Activated CD8-positive, alpha-beta memory T cell treated with anti-CD3 and anti-CD28 coated beads for 1 hour (primary cell): ENCODE measurements at places on chromosomes 12 and 14.

DNA sequence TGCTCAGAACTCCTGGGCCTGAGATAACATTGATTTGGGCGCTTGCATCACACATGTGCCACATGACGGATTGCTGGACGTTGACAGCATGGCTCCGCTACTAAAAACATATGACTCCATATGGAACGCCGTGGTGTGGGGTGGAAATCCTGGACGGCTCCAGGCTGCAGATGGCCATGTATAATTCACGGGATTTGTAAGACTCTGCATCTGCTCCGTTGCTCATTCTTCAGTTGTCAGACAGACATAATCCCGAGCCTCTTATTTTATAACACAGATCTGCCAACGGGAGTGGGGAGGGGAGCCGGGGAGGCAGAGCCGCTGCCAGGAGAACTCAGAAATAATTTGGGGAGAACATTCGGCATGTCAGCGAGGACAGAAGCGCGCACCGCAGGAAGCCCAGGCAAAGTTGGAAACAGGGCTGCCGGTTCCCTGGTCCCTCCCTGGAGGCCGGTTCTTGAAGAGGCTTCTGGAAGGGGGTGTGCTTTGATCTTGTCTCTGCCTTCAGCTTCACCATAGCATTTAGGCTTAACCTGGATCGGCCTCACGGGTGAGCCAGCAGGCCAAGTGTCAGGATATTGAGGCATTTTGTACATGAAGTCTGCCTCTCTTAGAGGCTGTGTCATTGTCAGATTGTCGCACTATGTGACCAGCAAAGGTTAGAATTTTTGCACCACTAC is 45.8 kb upstream of the MYL2 start:
- no peak for DNase-seq

DNA sequence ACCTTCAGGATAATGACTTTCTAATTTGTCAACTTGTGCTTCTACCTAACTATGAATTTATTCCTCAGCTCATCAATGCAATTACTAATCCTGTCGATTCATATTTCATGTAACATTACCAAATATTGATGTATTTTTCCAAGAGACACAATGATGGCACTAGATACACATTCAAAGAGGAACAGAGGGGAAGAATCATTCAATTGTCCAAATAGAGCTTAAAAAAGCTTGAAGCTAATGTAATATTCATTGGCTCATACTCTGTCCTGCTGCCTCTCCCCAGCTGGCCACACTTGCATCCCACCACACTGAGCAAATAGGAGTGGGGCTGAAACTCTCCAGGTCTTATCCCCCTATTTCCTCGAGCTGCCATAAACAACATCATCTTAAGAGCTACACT is 9.3 kb downstream of the TESPA1 start:
- DNase-seq = no peak

DNA sequence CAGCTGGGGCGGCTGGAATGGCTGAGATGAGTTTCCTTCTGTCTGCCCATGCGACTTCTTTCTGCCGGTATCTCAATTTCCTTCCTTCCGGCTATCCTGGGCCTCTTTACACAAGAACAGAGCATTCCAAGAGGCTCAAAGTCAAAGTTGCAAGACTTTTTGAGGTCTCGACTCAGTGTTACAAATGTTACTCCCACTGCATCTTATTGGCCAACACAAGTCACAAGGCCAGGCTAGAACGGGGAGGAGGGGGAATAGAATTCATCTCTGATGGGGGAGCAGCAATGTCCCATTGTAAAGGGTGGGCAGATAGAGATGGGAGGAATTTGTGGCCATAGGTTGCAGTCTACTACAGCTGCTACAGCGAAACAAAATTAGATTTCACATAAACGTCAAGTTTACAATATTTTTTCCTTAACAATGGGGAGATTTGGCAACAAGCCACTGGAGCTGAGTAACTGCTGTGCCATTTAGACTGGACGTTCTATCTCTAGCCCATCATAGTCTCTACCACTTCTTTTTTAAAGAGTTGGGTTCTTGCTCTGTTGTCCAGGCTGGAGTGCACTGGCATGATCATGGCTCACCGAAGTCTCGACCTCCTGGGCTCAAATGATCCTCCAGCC is 9.5 kb upstream of the NYNRIN start:
- no peak for DNase-seq

DNA sequence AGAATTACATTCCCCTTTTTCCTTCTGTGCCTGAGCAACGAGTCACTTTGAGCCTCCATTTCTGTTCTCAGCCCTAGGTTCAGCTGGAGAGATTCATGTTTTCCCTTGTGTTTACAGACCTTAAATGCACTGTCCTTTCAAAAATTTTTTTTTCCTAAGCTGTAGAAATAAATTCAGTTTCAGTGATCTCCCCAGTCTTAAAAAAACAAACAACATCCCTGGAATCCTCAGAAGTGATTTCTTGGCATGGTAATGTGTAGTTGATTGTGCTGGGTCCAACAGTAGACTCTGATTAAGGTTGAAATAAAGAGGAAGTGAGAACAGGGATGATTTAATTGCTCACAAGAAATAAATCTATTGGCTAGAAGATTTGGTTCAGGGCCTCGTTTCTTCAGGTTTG is 89.3 kb downstream of the NTN4 start:
- no peak for DNase-seq

GRCh38 chr12:15599266-15600037 is 189.7 kb downstream of the EPS8 start:
- no peak for DNase-seq

- no peak for DNase-seq
Measured at GRCh38 chr12:44117337-44117736, 281.5 kb downstream of the TMEM117 start.

DNA sequence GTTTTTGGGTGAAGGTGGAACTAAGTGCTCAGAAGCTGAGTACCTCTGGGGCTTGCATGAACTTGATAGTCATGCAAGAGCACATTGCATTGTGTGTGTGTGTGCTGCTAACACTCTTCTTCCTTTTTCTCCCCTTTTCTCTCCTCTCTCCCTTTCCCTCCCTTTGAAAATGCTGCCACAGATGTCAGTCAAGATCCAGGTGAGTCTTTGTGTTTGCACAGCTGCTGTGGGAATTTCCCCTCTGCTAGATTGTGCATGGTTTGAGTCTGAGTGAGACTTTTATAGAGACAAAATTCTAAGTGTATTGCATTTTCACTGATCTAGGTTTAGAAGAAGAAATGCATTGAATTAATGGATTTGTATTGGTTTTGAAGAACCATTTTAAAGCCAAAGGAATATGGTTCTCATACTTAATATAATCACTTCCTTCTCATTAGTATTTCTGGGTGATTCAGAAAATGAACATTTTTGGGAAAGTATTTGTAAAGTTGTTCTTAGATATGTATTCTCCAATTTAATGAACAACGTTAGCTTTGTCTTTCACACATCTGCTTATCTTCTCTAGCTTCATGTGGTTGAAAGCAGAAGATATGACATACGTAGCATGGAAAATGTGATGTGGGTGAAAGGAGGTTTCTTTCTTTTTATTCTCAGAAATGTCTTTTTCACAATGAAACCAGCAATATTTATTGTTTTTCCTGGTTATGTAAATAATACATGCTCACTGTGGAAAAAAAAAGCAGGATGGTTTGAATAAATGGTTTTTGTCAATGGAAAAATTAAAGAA is 108.5 kb downstream of the NRXN3 start:
- no peak for DNase-seq

DNA sequence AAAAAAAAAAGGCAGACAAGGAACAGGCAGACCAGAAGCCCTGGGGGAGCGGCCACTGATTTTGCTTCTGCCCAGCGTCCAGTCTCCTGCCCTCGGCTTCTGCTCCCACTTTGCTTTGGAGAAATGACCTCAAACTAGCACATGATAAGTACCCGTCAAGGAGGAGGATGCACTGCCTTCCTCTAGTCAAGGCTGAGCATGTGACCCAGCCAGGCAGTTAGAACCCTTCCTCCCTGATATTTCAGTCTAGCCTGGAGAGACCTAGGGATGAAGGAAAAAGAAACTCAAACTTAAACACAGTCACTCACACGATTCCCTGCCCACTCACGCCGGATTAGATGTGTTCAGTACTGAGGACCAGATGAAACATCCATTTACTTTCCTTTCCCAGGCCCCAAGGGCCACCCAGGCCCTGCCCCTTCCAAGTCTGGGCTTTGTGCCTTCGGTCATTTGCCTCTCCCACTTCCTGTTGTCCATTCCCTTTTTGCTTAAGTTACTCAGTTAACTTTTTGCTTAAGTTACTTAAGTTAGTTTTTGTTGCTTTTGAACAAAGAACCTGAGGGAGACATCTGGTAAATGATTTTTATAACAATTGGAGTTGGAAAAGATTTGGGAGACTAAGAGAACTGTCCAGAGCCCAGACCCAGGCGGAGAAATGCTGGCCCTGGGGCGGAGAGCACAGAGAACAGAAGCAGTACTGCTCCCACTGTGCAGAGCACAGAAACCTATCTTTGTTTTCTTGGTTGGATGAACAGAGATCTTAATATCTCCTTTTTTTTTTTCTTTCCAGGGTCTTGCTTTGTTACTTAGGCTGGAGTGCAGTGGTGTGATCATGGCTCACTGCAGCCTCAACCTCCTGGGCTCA is 23.0 kb upstream of the TTC7B start:
- DNase-seq = no peak

- no peak for DNase-seq
Measured at GRCh38 chr12:26612203-26612602, 220.8 kb downstream of the ITPR2 start.

DNA sequence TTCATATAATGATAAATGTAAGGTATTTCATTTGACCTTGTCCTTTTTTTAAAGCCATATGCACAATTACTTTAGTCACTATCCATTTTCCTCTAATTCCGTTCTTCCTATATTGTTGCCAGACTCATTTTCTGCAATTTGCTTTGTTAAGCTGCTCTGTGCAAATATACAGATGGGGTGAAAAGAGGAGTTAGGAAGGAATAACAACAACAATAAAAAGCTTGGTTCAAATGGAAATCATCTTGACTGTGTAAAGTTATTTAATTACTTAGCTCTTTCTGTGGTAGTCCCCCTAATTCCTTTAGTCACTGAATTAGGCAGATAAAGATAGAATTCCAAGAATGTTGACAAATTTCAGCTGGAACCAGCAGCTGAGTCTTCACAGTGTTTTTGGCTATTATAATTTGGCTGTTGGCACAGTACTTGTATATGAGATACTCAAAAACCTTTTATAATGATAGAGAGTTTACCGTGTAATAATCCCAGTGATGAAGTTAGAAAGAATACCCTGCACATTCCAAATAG is 838.0 kb downstream of the RPS29 start:
- no peak for DNase-seq
